Urinary bladder (tissue), 4 donors: ENCODE measurements at places on chromosomes 6 and 20.

DNA sequence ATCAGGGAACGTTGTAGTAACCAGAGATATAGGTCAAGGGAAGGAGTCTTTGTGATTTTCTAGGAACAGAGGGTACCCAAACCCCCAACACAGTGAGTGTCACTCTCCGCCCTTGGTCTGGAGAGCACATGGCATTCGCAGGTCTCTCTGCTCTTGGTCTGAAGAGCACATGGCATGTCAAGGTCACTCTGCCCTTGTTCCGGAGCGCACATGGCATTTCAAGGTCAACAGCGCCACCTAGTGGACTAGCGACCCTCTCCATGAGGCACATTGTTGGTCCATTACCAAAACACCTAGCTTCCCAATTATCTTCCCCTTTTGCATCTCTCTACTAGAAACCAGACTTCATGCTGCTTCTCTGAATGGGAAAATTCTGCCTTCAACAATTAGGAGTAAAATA, 260.0 kb downstream of the C6orf118 start:
- no peak for DNase-seq

DNA sequence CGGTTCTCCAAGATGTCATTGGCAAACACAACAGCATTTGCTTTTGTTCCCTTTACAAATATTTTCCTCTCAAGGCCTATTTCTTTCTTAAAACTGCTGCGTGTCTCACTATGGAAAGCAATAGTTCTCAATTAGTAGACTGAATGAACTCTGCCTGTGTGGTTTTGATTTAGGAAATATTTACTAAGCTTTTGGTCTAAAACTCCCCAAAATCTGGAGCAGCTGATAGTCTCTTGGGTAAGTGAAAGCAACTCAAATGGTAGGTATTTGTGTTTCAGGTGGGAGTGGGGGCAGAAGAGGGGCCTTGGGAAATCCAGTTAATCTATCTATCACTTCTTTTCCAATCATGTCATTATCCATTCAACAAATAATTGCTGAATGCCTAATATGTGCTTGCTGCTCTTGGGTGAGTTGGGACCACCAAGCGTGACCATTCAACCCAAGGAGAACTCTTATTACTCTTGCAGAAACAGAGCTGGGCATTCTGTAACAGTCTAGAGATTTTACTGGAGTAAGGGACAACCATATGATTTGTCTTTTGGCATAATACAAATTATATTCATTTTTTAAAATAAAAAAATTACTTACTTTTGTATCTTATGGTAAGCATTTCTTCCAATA, 33.2 kb upstream of the ADTRP start:
- no peak for DNase-seq

GRCh38 chr20:38726804-38727606, 2.7 kb downstream of the SLC32A1 start:
- no peak for DNase-seq

- no peak for DNase-seq
Measured at GRCh38 chr6:137851669-137852068, 15.4 kb upstream of the TNFAIP3 start.

- no peak for DNase-seq
Measured at GRCh38 chr20:17066902-17067301, 159.9 kb upstream of the PCSK2 start.

GRCh38 chr6:46949632-46950280, 28.0 kb upstream of the ADGRF5 start:
- DNase-seq = no peak

DNA sequence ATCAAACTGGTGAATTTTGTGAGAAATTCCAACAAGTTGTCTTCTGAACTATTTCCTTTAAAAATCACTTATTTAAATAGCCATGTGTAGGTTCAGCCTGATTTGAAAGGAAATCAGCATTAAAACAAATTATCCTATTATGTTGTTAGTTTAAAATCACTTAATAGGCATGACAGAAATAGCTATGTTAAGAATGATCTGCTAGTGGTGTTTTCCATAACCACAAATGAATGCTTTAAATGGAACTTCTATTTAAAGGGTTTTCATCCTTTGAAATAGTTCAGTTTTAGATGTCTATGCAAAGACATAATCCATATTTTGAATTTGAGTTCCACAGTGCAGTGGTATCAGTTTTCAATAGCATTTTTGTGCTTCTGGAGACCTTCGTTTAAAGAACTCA, 120.1 kb downstream of the PLEKHG1 start:
- DNase-seq = no peak
